CD4-positive, alpha-beta T cell treated with Interleukin-1 beta for 1 hour (primary cell): ENCODE measurements at places on chromosomes 1 and 21.

DNA sequence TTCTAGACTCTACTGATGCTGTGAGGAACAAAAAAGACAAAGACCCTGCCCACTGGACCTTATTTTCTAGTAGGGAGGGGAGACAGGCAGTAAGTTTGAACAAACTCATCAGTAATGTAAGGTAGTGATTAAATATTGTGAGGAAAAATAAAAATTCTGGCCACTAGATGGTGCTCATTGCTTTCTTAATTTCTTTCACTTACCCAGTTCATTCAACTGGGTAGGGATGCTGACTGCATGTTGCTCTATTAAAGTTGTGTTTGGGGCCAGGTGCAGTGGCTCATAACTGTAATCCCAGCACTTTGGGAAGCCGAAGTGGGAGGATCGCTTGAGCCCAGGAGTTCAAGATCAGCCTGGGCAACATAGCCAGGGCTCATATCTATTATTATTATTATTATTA is 6.3 kb upstream of the KYAT3 start:
- no peak for DNase-seq

GRCh38 chr1:70051926-70052325 is 153.5 kb downstream of the LRRC40 start:
- DNase-seq: no peak

GRCh38 chr1:209375671-209376365 is 207.7 kb upstream of the CAMK1G start:
- no peak for DNase-seq

DNA sequence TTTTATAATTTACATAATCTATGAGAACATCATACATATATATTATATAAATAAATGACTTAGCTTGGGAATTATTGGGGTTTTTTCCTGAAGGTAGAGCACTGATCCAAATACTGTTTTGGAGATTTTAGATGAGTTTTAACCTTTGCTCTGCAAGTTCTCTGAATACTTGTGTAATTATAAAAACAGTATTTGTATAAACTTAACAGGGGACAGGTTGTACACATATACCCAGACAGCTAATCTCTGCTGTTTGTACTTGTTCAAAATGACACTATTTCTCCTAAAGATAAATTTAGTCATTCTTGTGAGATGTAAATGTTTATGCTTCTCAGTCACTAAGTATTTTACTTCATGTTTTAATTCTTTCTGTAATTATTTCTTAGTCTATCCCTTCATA is 8.7 kb downstream of the AGL start:
- no peak for DNase-seq

DNA sequence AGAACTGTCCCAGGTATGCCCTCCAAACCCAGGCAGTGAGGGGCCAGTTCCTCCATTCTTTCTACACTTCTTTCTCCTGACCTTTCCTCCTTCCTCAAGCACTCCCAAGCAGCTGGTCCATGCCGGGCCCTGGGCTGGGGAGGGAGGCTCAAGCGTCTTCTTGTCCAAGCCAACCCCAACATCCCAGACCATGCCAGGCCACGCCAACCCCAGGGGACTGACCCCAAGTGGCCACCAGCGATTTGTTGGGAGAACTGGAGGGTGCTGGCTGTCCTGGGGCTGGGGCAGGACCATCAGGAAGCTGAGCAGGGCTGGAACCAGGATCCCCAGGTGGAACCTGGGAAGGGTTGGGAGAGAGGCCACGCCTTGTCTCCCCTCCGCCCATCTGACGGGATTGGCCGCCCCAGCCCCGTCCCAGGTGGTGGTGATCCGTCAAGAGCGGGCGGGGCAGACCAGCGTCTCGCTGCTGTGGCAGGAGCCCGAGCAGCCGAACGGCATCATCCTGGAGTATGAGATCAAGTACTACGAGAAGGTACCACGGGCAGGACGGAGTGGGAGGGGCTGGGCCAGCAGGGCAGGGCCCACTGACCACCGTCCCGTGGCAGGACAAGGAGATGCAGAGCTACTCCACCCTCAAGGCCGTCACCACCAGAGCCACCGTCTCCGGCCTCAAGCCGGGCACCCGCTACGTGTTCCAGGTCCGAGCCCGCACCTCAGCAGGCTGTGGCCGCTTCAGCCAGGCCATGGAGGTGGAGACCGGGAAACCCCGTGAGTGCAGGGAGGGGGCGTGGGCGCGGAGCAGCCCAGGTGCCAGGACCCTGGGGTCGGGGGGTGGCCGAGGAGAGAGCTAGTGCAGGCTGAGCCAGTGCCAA is 29.9 kb downstream of the EPHA8 start:
- no peak for DNase-seq
